ENCODE measurements at places on chromosomes 6 and 20. TPM values are rescaled to one million over a fixed set of nuclear protein-coding genes. Genes with fewer than 3 reads are reported as not detected.

DNA sequence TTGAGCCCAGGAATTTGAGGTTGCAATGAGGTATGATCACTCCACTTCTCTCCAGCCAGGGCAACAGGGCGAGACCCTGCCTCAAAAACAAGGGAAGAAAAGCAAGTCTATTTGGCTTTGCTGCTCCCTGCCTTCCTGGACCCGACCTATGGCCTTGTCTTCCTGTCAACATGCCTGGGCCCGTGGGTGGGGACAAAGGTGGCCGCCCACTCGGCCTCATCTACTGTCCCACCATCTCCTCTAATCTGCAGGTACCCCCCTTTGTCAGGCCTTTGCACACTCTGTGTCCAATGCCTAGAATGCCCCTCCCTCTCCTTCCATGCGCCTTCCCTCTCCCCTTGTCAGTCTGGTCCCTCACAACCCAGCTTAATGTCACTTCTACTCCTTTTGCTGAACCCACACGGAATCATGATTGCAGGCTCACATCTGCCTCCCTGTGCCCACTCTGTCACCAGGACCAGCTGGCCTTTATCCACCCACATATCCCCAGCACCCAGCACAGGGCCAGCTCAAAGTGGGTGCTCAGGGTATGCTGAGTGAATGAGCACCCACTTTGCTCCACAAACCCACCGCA lies 40.3 kb downstream of the MDFI start:
- DNase-seq: no peak

Gene PTPRT
- total RNA-seq: not detected

Gene RTF2
- 81.3 TPM for total RNA-seq

DNA sequence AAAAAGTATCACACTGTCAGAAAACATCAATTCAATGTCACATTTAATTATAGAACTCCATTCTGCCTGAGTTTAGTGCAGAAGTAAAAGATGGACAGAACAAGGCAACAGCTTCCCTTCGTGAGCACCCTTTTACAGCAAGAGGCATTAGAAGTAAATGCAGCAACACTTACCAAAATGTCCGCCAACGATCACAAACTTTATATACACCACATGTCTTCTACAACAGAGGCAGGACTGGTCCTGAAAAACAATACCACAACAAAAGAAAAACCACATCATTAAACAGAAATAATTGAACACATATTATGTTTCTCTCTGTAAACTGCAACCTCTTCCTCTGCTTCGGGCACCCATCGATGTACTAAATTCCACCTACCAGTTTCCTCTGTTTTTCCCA lies 92.9 kb downstream of the FYN start:
- DNase-seq: no peak

DNA sequence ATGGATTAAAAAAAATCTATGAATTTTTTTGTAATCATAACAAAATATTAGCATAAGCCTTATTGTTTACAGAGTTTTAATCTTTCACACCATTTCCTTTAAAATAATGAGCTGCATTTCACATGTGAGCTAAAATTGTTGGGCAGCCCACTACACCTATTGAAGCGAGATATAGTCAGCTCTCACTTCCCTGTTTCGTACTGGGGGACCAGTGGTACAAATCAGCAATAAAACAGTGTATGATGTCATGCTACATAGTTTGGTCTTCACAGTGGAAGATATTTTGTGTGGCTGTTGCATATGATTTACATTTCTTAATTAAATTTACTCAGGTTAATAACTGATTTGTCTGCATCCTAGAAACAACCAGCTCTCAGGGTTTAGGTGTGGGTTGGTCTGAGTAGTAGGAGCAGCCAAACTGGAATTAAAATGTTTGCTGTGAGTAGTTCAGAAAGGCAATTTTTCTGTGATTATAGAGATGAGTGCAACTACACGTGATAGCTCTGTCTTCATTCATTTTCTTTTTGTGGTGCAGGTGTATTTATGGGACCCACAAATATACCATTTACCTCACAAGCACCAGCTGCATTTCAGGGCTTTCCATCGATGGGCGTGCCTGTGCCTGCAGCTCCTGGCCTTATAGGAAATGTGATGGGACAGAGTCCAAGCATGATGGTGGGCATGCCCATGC lies 99.3 kb downstream of the B3GAT2 start:
- DNase-seq: no peak

Gene NEURL2
- total RNA-seq: 34.3 TPM

DNA sequence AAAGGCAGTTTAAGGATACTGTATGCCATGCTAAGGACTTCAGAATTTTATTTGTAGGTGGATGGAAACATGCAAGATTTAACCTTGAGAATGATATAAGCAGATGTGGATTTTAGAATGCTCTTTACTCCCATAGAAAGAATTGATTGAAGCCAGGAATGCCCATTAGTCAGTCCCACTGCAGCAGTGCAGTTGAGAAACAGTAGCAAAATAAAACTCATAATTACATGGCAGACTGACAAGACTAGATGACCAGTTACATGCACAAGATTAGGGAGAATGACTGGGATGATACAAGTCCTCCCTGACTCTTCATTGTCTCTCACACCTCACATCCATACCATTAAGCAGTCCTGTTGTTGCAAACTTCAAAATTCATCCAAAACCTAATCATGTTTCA lies 83.9 kb downstream of the PDE10A start:
- DNase-seq: no peak

DNA sequence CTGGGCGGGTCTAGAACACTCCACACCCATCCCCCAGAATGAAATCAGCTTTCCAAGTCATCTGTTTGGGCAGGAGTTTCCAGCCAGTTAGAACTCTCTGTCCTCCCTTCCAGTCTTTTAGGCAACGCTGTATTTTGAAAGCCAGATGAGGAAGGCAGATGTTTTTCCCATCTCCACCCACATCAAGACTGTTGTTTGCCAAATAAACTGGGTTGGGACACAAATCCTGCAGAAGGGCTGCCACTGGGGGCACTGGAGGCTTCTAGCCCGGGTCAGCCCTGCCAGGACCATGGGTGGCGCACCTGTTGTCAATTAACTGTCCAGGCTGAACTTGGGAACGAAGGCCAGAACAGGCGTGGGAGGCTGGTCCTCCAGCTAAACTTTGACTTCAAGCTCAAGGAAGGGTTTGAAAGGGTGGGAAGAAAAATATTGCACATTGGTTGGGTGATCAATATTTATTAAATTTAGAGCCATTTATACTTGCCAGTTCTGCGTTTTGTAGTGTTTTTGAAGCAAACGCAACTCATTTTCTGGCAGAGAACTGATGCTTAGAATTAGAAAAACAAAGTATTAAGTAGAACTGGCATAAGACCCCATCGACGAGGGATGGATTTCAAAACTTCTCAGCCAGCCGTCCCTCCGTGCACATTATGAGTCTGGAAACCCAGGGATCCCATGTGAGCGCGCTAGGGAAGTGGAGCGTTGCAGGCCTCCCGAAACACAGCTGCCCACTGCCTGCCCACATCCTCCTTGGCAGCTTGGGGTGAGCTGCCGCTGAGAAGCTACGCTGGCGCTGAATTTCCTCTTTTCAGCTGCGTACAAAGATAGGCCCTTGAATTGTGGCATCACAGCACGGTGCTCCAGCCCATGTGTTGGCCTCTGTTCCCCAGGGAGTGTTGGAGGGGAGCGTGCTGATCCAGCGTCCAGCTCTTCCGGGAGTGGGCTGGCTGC lies 297.4 kb downstream of the QKI start:
- peak; percentile 79 for DNase-seq

DNA sequence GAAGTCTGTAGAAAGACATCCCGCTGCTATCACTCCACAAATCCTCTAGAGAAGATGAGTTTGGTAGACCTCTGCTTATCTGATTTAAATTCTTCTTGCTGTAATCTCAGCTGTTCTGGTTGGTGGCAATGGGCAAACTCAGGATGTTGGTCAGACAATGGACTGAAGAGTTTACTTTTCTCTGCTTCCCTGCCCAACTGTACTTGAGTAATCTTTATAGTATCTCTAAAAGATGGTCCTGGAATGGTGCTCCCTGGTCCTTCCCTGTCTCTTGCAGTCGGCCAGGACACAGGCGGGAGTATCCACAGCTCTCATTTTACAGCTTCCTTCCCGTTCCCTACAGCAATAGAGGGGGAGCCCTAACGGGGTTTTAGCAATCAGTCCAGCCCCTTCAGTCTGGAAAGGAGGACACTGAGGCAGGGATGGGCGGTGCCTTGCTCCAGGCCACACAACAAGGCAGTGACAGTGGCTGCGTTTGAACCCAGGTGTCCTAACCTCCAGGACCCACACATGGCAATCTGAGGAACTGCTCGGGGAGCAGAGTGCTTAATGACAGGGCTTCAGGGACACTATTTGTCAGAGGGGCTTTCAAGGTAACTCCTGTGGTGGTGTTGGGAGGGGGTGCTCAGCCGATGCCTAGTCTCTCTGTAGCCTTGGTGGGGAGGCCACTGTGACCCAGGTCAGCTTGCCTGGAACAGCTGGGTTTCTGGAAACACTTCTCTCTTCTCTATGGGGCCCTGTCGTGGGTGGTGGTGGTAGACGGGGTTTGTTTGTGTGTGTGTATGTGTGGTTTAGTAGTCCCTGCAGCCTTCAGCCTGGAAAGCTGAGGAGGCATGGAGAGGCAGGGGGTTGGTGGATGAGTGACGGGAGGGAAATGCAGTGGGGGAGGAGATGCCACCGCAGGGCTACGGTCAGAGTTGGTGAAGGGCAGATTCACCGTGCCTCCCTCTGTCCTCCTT lies 9.5 kb upstream of the VEGFA start:
- no peak for DNase-seq

DNA sequence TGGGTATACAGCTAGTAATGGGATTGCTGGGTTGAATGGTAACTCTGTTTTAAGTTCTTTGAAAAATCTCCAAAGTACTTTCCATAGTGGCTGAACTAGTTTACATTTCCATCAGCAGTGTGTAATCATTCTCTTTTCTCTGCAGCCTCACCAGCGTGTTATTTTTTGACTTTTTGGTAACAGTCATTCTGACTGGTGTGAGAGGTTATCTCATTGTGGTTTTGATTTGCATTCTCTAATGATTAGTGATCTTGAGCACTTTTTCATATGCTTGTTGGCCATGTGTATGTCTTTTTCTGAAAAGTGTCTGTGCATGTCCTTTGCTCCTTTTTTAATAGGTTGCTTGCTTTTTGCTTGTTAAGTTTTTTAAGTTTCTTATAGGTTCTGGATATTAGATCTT lies 194.2 kb upstream of the PHACTR1 start:
- no peak for DNase-seq

GRCh38 chr20:5470943-5471342 lies 154.2 kb upstream of the PROKR2 start:
- DNase-seq: no peak

DNA sequence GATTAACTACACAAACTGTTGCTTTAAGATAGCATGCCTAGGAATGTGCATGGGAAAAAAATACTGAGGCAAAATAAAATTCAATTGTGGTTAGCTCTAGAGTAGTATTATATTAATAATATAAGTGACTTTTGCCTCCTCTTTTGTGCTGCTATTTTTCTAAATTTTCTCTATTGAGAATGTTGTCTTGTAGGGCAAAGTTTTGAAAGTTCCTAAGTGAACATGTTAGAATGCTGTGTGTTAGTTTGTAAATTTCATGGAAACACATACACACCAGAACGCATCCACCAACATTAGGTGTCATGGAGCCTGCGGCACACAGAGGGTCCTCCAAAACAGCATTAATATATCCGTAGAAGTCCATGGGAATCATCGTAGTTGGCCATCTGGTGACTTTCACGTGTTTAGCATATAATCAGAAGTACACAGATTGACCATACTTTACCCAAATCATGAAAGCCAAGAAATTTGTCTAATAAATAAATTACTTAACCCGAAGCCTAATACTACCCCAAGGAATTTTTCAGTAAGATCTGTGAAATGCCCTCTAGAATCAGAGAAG lies 25.6 kb downstream of the ARHGAP18 start:
- DNase-seq: no peak

Gene SLC13A3
- total RNA-seq: 0.59 TPM

Gene TNFRSF6B
- total RNA-seq: 5.2 TPM

Gene ZSCAN16
- total RNA-seq: 1.2 TPM

GRCh38 chr20:25042531-25043498 lies 15.1 kb downstream of the ACSS1 start:
- DNase-seq: no peak

- peak; percentile 77 for DNase-seq
Measured at GRCh38 chr6:34338811-34339210, 53.7 kb downstream of the NUDT3 start.

- DNase-seq: no peak
Measured at GRCh38 chr20:46013322-46013828, 4.7 kb downstream of the MMP9 start.

Gene SLC17A1
- not detected for total RNA-seq

Gene MROH8
- total RNA-seq: 6.6 TPM

DNA sequence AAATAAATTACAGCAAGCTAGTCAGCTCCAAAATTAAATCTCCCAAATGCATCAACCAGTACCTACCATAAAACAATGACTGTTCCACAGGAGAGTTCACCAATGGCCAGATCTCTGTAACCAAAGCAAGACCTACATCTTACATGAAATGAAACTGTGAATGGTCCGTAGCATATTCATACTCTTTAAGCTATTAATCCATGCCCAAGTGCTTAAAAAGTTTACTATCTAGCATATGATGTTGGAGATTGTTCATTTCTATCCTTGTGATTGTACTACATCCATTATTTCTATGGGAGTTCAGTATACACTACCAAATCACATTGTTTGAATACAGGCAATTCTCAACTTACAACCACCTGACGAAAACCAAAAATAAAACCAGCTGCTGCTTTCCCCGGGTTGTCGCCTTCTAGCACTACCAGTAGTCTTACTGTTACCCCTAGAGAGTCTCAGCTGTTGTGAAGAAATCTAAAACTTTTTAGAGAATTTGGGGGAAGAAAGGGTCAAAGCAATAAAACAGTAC lies 38.0 kb downstream of the HIVEP2 start:
- peak; percentile 78 for DNase-seq

Gene TAF4
- total RNA-seq: 7.8 TPM
